ENCODE measurements at places on chromosomes 5 and 9.
A peak's percentile ranks its signal among the peaks of the same experiment; 100 is the strongest.

- peak; percentile 95 for DNase-seq
These were observed 599.7 kb downstream of the CAAP1 start for GRCh38 chr9:26292943-26293342.

- no peak for DNase-seq
These were observed 1.3 kb downstream of the PCDHGC3 start for GRCh38 chr5:141477044-141477575.

DNA sequence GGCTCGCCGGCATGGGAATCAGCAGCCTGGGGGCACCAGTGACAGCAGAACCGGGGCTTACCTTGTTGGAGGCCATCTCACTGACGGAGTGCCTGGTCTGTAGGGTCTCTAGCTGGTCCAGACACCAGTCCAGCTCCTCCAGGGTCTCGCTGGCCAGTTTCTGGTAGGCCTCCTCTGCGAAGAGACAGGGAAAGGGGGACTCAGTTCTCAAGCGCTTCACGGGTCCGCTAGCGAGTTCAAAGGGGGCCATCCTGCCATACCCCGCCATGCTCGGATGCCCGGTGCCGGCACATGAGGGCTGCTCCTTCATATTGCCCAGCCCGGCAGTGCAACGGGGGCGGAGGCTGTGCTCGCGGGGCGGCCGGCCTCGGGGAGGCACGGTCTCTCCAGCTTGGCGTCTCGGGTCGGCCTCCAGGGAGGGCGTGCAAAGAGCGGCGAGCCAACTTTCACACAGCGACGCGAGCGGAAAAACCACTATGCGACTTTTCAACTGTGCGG lies 456.0 kb downstream of the RAB3C start:
- DNase-seq = no peak

GRCh38 chr5:58872670-58873273 lies 289.9 kb downstream of the RAB3C start:
- DNase-seq = no peak

- DNase-seq = no peak
These were observed 48.8 kb downstream of the TRPM3 start for GRCh38 chr9:71072587-71072986.

GRCh38 chr5:83731638-83732037 lies 11.0 kb upstream of the HAPLN1 start:
- DNase-seq = no peak

GRCh38 chr9:132048201-132048600 lies 31.5 kb downstream of the MED27 start:
- peak; percentile 76 for DNase-seq

GRCh38 chr5:53180538-53180937 lies 71.0 kb upstream of the MOCS2 start:
- DNase-seq = no peak

DNA sequence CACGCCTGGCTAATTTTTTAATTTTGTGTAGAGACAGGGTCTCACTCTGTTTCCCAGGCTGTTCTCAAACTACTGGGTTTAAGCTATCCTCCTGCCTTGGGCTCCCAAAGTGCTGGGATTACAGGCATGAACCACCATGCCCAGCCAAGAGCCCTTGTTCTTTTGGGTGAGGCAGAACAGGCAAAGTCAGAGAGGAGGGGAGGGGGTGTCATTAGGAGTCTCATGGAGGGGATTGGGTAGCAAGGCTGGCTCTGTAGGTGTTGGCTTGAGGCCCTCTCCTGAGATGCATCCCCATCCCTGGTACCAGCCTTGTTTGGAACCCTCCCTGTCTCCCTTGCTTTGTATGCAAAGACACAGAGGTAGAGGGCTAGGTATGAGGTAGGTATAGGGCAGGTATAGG lies 24.1 kb downstream of the GSN start:
- DNase-seq = no peak

GRCh38 chr9:125262294-125262991 lies 817 bp downstream of the GAPVD1 start:
- no peak for DNase-seq

GRCh38 chr9:137342482-137342881 lies 40.4 kb upstream of the NRARP start:
- DNase-seq = no peak

GRCh38 chr5:143135832-143136551 lies 267.5 kb downstream of the NR3C1 start:
- DNase-seq = no peak

- DNase-seq = peak; percentile 89
These were observed 29.7 kb downstream of the GPR21 start for GRCh38 chr9:123063177-123063598.

- no peak for DNase-seq
These were observed 5.2 kb downstream of the DOCK8 start for GRCh38 chr9:219670-220365.

DNA sequence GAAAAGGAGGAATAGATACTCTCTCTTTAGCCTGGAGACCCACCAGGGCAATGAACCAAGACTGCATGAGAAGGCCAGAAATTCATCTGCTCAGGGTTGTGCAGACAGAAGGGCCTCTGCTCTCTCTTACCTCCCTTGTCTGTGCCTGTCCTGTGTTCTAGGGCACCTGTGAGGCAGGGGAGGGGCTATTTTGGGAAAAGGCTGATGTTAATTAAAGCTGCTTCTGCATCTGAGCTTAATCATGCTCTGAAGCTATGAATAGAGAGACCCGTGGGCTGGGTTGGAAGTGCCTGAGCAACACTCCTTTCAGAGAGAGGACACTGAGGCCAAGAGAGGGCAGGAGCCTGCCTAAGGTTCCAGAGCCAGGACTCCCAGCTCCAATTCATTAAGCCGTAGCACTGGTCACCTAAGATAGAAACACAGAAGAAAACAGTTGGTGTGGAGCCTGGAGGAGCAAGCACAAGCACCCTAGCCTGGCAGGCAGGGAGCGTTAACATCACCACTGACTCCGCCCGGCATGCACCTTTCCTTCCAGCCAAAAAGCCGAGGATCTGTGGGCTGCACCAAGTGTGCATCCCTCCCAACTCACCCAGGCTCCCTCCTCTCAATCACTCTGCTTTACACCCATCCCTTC lies 31.4 kb upstream of the STING1 start:
- DNase-seq = no peak

DNA sequence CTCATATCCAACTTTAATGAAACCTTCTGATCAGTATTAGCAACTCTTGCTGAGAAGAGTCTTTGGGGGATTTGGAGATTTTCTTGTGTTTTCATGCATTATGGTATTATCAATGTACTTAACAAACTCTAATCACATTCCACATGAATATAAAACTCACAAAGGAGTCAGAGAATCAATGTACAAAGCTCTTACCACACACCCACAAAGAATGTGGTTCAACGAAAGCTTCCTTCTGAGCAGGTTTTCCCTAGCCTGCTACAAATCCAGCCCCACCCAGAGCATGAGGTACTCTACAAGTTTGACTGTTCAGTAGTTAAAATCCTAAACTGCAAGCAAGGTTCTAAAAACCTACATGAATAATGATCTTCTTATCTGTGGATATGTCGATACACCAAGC lies 210.1 kb downstream of the TARS1 start:
- DNase-seq = peak; percentile 33

DNA sequence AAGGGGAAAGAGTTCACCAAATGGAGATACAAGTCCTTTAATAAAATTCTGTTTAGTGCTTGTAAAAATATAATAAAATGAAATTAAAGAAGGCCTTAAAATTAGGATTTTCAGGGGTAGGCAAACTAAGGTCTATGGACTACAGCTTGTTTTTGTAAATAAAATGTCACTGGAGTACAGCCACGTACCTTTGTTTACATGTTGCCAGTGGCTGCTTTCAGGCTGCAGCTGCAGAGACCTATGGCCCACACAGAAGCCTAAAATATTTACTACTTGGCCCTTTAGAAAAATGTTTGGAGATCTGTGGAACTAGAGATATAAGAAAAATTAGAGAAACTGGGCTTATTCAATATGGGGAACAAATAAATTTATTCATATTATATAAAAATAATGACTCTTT lies 122.8 kb downstream of the RPS23 start:
- no peak for DNase-seq

DNA sequence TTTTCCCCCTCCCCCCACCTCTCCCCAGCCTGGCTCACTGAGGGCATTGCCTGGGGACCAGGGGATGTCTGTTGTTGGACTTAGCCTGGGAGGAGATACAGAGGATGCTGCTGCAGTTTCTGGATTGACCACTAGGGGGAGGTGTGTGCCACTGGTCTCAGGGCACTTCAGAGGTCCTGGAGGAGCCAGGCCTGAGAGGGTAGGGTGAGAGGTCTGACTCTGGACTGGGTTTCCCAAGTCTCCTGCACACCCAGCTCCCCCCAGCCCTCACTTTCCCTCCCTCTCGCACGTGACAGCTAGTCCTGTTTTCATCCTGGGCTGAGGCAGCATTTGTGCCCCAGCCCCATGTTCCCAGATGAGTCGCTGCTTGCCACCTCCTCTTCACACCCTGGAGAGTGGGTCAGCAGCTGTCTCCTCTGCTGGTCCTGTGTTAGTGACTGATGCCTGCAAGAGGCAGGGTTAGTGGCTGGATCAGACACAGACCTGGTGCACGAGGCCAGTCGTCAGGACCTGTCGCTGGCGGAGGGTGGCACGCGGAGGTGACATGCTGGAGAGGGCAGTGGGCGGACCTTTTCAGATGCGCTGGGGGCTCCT lies 4.4 kb downstream of the IL3 start:
- DNase-seq = peak; percentile 70

DNA sequence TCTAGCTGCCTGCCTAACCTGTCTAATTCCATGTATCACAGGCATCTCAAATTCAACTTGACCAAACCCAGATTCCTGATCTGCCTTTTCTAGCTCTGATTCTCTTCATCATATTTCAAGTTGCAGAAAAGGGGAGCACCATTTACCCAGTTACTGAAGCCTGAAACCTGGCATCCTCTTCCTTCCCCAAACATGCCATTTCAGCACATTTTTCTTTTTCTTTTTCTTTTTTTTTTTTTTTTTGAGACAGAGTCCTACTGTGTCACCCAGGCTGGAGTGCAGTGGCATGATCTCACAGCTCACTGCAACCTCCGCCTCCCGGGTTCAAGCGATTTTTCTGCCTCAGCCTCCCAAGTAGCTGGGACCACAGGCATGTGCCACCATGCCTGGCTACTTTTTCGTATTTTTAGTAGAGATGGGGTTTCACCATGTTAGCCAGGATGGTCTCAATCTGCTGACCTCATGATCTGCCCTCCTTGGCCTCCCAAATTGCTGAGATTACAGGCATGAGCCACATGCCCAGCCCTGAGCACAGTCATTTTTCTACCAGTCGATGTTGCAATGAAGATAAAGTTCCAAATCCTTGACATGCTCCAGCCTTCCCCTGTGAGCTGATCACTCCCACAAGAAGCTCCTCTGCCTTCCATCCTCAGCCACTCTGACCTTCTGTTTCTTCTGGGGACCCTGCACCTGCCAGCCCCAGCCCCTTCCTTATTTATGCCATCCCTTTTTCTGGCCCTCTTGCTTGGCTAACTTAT lies 32.2 kb downstream of the ACER2 start:
- DNase-seq = no peak

GRCh38 chr5:151224372-151224771 lies 480 bp upstream of the CCDC69 start:
- DNase-seq = no peak

GRCh38 chr9:99414321-99414720 lies 192.2 kb downstream of the SEC61B start:
- DNase-seq = no peak

GRCh38 chr5:147487031-147487750 lies 22.7 kb downstream of the DPYSL3 start:
- no peak for DNase-seq
